ENCODE measurements at places on chromosomes 6 and 20.

DNA sequence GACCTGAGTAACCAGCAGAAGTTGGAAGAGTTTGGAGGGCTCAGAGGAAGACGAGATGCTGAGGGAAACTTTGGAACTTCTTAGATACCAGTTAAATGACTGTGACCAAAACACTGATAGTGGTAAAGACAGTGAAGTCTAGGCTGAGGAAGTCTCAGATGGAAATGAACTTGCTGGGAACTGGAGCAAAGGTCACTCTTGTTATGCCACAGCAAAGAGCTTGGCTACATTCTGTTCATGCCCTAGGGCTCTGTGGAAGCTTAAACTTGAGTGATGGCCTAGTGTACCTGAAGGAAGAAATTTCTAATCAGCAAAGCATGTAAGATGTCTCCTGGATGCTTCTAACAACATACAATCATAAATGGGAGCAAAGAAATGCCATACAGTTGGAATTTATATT lies 24.7 kb downstream of the WDR27 start:
- no peak for DNase-seq

DNA sequence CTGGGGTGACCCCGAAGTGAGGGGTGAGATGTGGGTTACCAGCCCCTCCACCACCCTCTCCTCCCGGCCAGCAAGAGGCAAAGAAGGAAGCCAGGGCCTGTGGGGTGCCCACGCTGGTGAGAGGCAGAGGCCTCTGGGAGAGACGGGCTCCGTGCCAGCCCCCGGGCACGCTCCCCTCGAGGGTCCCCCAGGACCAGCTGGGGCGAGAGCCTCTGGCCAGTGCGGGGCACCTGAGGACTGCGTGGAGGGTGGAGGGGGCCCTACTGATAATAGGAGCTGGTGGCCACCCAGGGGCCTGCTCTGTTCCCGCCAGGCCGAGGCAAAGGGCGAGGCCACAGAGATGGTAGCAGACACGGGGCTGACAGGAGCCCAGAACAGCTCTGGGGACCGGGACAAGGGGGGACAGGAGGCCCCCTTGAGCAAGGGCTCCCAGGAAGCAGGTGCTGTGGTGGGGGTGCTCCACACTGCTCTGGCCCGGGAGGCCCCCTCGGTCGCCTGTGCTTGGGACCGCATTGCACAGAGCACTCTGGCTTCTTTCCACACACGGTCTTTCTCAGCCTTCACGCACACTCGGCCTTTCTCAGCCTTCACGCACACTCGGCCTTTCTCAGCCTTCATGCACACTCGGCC lies 226.9 kb downstream of the TTLL2 start:
- DNase-seq, result no peak

- peak; percentile 59 for DNase-seq
Observed at GRCh38 chr6:79868098-79868722, 79.1 kb downstream of the ELOVL4 start.

- DNase-seq, result no peak
Observed at GRCh38 chr20:58194175-58194791, 34.2 kb downstream of the ANKRD60 start.

DNA sequence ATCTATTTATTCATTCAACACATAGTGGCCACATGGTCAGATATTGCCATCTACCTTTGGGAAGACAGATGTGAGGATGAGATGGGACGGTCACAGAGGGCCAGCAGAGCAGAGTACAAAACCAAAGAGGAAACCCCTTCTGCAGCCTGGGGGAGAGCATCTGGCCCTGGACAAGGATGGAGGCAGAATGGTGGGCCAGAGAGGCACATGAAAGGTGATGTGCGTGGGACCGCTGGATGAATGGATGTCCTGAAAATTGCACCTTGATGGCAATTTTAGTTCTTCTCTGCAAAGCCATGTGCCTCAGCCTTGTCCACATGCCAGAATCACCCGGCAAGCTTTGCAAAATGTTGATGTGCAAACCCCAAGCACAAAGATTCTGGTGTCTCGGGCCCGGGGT lies 77.4 kb upstream of the CD93 start:
- no peak for DNase-seq

GRCh38 chr6:35448191-35448590 lies 3.9 kb upstream of the FANCE start:
- DNase-seq, result no peak

DNA sequence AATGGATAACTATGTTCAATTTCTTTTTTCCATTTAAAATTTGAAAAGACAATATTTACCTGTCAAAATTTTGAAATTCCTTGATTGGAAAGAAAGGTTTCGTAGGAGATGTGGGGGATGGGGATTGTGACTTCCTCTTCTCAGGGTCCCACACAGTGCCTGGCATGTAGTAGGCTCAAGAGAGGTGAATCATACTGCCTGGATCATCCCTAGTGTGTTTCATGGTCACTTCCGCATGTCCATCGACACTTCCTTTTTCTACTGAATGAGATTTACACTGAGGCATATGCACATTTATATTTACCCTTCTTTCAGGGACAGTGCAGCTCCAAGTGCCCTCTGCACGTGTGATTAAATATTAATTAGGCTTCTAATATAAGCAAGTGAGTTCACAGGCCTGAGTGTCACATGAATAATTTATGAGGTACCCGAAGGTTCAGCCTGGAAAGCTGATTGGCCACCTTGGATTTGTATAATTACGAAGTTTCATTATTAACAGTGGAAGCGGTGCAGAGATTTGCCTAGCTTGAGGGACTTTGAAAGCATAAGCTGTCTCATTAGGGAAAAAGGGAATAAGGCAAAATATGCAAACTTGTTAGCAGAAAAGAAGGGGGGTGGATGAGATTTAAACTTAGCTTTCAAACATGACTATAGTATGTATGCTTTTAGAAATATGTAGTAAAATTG lies 177.5 kb upstream of the MMS22L start:
- DNase-seq, result no peak

Data from head of caudate nucleus (tissue), 42 donors.